ENCODE measurements at places on chromosomes 13 and 19. TPM values are rescaled to one million over a fixed set of nuclear protein-coding genes. Genes with fewer than 3 reads are reported as not detected.
A peak's percentile ranks its signal among the peaks of the same experiment; 100 is the strongest.

The PINLYP gene
- 3.7 TPM for total RNA-seq

The CEACAM4 gene
- total RNA-seq: not detected

The DCT gene
- not detected for total RNA-seq

The TMIGD2 gene
- not detected for total RNA-seq

The ATCAY gene
- total RNA-seq: not detected

DNA sequence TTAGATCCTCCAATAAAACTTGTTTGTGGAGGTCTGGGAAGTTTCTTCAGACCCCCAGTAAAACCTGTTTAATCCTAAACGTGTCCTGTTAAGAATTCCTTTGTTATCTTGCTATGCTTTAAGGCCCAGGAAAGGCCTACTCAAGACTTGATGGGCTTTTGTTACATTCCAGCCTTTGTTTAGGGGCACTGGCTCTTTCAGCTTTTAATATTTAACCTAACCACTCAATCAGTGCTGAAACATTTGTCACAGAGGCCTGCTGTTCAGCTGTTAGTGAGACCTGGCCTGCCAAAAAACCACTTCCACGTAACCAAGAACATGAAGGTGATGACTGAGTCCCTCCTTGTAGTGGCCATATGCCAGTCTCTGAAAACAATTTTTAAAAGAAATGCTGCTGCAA lies 41.7 kb downstream of the PCDH17 start:
- no peak for DNase-seq

- DNase-seq: no peak
These were observed 246.1 kb downstream of the UQCRFS1 start for GRCh38 chr19:28966737-28967399.

- DNase-seq: peak; percentile 78
These were observed 99.6 kb downstream of the CCNA1 start for GRCh38 chr13:36531746-36532486.

DNA sequence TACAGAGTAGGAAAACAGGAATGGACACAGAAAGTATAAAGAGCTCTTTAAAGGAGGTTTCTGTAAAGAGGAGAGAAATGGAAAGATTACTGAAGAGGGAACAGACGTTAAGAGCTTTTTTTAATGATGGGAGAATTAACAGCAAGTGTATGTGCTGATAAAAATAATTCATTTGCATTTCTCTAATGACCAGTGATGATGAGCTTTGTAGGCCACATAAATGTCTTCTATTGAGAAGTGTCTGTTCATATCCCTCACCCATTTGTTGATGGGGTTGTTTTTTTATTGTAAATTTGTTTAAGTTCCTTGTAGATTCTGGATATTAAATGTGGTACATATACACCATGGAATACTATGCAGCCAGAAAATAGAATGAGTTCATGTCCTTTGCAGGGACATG lies 40.0 kb downstream of the MYO16 start:
- DNase-seq: no peak

DNA sequence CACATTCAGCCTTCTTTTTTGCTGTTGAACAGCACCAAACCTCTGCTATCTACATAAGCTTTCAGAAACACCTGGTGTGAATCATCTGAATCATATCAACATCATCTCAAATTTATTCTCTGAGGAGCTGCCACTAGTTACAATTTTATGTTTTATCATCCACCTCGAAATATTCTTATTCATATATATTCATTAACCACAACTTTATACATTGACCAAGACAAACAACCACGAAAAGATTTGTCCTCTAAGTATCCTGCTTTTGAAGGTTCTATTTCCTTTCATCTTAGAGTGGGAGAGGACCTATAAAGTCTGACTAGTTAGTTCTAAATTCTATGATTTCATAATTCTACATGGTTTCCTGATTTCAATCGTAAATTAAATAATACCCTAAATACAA lies 18.9 kb downstream of the ESD start:
- no peak for DNase-seq

DNA sequence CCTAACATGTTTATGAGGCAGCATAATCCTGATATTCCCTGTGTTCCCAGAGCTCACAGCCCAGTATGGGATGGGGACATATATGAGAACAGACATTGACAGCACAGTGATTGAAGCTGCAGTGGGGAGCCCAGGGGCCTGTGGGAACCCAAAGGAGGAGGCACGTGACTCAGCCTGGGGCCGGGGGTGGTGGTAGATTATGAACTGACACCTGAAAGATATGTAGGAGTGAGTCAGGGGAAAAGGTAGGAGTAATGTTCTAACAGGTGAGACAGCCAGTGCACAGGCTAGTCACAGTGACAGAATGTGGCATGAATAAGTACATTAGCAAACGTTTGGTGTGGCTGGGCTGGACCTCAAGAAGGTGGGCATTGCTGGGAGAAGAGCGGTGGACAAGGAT lies 29.0 kb downstream of the CKM start:
- no peak for DNase-seq

GRCh38 chr19:50657712-50658440 lies 8.6 kb downstream of the C19orf81 start:
- peak; percentile 100 for DNase-seq

DNA sequence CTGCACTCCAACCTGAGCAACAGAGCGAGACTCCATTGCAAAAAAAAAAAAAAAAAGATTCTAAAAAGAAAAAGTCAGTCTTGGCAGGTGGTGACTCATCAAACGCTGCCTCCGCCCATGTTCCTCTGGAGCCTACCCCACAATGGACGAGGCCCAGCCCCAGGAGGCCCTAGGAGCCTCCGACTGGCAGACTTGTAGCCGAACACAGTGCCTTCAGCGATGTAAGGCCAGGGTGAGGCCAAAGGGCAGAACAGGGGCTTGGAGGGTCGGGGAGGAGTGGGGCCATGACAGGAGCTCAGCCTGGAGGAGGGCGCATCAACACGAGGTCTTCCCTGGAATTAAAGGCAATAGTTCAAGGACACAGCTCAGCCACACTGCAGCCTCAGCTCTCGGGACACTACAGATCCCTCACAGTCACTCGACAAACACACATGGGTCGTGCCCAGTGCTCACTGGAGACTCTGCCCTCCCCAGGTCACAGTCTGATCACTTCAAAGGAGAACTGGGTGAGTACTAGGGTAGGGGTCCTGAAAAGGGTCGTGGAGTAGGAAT lies 5.1 kb downstream of the USE1 start:
- DNase-seq: peak; percentile 74

- DNase-seq: no peak
These were observed 123.1 kb downstream of the RBM26 start for GRCh38 chr13:79282976-79283375.

- DNase-seq: no peak
These were observed 871 bp upstream of the CCER2 start for GRCh38 chr19:38912600-38913514.

DNA sequence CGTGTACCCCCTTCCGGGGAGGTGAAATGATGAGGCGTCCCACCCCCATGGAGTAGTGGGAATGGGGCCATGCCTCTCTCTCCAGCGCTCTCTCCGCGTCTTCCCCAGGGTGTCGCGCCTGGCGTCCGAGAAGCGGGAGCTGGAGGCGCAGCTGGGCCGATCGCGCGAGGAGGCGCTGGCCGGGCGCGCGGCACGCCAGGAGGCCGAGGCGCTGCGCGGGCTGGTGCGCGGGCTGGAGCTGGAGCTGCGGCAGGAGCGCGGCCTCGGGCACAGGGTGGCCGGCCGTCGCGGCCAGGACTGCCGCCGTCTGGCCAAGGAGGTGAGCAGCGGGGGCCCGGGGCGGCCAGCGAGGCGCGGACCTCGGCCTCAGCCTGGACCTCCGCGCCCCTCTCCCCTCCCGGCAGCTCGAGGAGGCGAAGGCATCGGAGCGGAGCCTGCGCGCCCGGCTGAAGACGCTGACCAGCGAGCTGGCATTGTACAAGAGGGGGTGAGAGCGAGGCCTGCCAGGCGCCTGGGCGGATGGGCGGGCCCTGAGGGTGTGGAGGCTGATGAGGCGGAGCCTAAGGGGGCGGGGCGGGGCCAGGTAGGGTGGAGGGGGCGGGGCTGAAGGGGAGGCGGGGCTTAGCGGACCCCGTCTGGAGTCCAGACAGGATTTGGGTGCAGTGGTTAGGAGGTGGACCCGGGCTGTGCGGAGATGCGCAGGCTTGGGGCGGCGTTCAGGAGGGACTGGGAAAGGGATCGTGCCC lies 7.7 kb downstream of the PGLYRP1 start:
- peak; percentile 51 for DNase-seq

DNA sequence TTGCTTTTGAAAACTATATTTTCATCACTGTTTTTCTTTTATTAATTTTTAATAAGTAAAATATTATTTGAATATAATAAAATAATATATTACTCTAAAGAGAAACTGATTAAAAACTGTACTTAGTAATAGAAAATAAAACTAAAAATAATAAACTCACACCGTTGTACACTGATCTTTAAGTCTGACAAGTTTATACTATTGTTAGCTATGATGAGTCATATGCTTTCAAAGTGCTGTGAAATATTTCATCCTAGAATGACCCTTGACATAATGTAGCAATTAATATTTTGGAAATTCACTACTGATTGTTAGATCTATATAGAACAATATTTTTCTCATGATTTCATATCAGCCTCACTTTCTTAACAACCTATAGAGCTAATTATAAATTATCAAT lies 1040.6 kb upstream of the SPRY2 start:
- no peak for DNase-seq
